ENCODE measurements at places on chromosomes 7 and 10.

DNA sequence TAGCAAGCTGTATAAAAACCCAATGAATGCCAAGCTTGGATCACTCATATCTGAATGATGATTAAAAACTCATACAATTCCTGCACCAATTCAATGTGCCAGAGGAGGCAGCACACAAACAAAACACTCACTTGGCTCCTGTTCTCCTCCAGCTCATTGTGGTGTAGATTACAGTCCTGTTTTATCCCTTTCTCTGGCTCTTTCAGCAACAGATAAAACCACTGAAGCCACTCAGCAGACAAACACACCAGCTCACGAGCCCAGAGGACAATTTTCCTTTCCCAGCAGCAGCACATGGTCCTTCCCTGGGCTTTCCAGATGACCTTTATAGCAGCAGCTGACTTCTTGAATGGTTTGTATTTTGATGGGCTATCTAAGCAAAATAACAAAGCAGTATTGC, 107.3 kb upstream of the STARD3NL start:
- no peak for DNase-seq

DNA sequence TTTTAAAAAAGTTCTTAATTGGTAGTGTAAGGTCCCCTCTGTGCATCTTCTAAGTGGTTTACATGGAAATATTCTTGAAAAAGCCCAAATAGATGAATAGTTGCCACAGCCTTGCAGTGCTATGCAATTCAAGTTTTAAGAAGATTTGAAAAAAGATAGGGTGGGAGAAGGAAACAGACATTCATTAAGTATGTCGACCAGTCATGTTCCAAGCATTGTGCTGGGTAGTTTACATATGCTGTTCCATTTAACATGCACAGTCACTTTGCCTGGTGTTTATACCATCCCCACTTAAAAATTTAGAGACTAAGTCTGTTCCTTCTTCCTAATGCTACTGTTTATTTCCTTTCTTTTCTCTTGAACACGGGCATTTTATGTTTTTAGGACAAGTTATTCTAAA, 28.1 kb upstream of the NAMPT start:
- DNase-seq, result no peak

DNA sequence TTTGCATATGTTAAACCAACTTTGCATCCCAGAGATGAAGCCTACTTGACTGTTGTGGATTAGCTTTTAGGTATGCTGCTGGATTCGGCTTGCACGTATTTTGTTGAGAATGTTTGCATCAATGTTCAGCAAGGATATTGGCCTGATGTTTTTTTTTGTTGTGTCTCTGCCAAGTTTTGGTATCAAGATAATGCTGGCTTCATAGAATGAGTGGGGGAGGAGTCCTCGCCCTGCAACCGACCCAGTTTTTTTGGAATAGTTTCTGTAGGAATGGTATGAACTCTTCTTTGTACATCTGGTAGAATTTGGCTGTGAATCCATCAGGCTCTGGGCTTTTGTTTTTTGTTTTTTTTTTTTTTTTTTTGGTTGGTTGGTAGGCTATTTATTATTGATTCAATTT, 147.9 kb downstream of the AHR start:
- DNase-seq, result no peak

DNA sequence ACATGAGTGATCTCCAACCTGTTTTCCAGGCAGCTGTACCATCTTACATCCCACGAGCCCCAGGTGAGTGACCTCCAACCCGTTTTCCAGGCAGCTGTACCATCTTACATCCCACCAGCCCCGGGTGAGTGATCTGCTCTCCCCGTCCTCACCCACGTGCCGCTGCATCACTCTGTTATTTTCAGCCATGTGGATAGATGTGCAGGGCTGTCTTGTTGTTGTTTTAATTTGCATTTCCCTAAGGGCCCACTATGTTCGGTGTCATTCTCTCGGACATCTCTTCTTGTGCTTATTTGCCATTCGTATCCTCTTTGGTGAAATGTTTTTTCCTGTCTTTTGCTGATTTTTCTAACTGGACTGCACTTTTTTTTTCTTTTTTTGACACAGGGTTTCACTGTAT, 17.9 kb upstream of the LARP4B start:
- DNase-seq, result no peak

- no peak for DNase-seq
Measured at GRCh38 chr7:134818613-134819345, 39.3 kb downstream of the CALD1 start.

GRCh38 chr10:103933557-103934121, 15.7 kb upstream of the STN1 start:
- DNase-seq, result no peak

GRCh38 chr10:6086375-6087233, 2.2 kb upstream of the RBM17 start:
- peak; percentile 72 for DNase-seq

DNA sequence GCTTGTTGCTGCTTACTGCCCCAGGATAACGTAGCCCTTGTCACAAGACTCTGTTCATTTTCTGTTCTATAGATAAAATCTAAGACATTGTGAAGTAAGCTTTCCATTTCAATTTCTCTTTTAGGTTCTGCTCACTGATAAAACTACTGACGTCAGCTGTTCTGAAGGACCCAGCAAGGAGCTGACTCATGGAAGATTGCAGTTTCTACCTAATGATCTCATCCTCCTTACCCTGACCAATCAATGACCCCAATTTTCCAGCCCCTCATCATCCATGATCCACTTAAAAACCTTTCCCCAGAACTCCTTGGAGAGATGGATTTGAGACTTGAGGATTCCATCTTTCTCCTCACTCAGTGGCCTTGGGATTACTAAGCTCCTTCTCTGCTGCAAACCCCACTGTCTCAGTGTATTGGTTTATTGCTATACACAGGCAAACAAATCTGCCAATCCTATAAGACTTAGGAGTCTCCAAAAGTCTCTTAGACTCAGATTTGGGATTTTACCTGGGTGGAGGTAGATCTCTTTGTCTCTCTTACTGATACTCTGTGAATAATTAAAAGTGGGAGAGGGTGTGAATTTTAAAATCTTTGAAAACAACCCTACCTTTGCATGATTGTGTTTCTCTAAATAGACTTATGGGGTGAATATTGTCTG, 109.2 kb upstream of the TRIM24 start:
- no peak for DNase-seq

DNA sequence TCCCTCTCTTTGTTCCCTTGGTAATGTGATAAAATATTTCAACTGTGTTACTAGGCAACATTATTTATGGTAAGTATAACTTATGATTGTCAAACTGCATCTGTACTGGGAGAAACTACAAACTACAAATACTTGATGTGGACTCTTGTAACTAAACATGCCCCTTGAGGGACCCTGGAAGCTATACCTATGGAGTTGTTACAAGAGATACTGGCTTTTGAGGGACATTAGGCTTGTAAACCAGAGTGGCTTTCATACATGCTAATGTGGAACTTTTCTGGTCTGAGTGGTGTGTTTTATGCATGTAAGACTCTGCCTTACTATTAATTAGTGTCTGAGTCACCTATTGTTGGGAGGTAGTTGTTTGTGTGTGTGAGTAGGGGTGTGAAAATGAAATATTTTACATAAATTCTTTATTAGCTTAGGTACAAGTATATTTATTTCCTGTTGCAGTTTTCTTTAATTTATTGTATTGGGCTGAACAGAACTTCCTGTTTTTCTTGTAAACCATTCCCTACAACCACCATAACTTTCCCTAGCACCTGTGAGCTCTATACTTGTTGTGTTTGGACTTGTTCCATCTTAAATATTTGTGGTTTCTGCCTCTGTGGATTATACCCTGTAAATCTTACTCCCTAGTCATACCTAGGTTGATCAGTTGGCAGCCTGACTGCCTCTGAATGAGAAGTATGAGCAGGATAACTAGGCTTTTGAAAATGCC, 49.8 kb downstream of the STK31 start:
- DNase-seq, result no peak

GRCh38 chr7:138863931-138864330, 65.9 kb upstream of the ATP6V0A4 start:
- DNase-seq, result no peak

Measured in stimulated activated CD8-positive, alpha-beta memory T cell treated with anti-CD3 and anti-CD28 coated beads, Interleukin-4, amount 100 ng/mL, for 1 hour (primary cell).